Sigmoid colon (tissue), 7 donors: ENCODE measurements at places on chromosomes 7 and 10. TPM values are rescaled to one million over a fixed set of nuclear protein-coding genes. Genes with fewer than 3 reads are reported as not detected.

CDHR1 gene
- 0.27 TPM for total RNA-seq

GRCh38 chr10:74394416-74394969, 243.5 kb downstream of the ADK start:
- no peak for DNase-seq

- DNase-seq: no peak
Observed at GRCh38 chr10:35150308-35150707, 23.7 kb downstream of the CREM start.

DNA sequence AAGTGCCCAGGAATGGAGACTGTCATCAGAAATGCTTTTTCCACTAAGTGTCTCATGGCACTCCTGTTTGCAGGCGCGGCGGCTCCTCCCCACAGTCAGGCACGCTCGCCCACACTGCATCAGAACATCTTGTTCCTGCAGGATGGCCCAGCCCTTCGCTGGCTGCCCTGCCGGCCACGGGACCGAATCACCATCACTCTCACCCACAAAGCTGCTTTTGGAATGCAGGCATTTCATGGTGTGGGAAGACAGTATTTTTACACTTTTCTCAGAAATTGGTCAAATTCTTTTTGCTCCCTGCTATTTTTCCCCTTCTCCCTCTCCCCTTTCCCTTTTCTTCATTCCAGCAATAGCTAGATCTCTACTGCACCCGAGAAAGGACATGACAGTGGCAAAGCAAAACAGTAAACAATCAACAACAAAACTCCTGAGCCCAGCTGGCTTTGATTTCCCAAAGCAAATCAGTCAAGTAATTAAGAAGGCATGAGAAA, 176.1 kb upstream of the TNS3 start:
- no peak for DNase-seq

ADAMTS14 gene
- 0.41 TPM for total RNA-seq

- DNase-seq: no peak
Observed at GRCh38 chr10:18185621-18186020, 45.4 kb downstream of the CACNB2 start.

DNA sequence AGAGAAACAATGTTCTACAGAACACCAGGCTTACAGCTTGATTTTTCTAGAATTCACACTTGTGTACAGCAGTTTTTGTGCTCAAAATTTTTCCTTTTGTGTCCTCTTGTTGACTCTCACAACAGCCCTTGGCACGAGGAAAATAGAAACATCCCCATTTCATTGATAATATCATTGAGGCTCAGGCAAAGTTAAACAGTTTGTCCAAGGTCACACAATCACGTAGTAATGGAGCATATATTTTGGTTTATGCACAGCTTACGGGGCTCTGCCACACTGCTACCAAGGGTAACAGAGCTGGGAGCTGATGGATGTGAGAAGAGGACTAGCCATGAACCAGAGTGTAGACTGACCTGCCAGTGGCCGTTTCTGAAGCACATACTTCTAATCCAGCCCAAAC, 292.0 kb downstream of the FZD1 start:
- DNase-seq: no peak

DNA sequence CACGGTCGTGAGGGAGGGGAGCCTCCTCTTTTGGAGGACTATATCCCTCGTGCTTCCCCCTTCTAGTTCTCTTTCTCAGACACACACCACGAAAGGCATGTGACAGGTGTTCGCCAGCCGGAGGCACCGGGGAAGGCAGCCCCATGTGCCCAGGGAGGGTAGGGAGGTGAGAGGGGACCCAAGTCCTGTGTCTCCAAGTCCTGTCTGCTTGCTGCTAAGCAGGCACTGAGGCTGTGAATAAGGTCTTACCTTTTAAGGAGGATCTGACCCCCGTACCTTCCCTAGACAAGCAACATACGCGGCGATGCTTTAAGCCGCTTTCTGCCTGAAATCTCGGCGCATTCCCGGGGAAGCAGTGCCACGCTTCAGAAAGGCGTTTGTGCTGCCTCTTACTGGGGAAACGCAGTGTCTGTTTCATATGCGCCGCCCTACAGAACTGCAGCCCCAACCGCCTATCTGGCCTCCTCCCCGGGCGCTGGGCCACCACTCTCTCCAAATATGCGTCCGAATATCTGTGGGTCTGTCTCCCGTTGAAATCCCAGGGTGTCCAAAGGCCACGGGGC, 770 bp downstream of the PLXNA4 start:
- peak; percentile 80 for DNase-seq

JAKMIP3 gene
- 1.2 TPM for total RNA-seq

DNA sequence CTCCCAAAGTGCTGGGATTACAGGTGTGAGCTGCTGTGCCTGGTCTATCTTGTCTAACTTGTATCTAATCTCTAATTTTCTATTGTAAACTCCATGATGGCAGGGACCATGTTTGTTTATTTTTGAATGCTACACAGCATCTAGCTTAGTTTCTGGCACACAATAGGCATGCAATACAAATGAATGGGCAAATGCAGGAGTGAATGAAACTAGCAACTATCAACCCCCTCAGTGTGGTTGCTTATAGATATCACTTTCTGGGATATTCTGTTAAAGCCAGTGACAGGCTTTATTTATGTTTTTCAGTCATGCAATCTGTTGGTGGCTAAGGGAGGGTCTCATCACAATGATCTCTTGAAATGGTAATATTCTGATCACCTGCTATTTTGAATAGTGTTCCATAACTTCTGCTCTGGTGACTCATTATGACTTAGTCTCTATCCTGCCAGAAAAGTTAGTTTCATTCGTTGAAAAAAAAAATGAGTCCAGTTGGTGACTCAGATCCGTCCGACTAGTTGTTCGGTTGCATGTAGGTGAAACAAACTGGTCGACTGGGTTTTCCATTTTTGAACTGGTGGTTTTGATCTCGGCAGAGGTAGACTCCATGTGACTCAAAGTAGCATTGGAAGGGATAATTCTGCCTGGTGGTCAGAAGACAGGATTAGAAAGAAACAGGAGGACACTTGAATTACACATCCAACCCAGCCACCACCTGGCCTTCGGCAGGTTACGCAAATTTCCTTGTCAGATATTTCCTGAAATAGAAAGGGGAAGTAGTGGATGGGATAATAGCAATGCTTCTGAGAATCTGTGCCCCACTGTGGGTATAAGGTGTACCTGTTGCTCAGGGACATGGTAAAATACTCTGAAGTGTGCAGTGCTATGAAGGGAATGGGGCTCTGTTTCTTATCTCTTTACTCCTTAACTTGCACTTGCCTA, 76.8 kb downstream of the GATA3 start:
- no peak for DNase-seq

JAZF1 gene
- total RNA-seq: 49.1 TPM
